Brain (organoid and tissue), 16 donors: ENCODE measurements at places on chromosomes 4 and X.

DNA sequence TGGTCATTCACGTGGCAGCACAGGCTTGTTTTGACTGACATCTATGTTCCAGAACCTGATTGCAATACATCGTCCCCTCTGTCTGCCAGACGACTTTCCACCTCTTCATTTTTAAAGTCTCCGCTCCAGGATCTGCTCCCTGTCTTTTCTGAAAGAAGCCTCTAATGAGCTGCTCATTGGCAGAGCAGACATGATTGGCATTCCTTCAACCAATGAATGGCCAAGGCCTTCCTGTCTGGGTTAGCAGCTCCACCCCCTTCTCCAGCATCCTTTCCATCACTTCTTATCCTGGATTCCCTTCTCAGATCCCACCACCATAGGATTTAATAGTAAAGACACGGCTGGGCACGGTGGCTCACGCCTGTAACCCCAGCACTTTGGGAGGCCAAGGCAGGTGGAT lies 202.7 kb upstream of the KLF3 start:
- DNase-seq = no peak

DNA sequence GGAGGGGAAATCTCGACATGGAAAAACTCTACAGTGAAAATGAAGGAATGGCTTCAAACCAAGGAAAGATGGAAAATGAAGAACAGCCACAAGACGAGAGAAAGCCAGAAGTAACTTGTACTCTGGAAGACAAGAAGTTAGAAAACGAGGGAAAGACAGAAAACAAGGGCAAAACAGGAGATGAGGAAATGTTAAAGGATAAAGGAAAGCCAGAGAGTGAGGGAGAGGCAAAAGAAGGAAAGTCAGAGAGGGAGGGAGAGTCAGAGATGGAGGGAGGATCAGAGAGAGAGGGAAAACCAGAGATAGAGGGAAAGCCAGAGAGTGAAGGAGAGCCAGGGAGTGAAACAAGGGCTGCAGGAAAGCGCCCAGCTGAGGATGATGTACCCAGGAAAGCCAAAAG lies 1.3 kb downstream of the TCEAL4 start:
- no peak for DNase-seq

- no peak for DNase-seq
Observed at GRCh38 chr4:27717431-27717755, 856.8 kb downstream of the STIM2 start.

- no peak for DNase-seq
Observed at GRCh38 chrX:95733426-95733825, 951.2 kb upstream of the DIAPH2 start.

- DNase-seq = no peak
Observed at GRCh38 chr4:179894066-179894778, 2349.0 kb upstream of the TENM3 start.

GRCh38 chrX:17968367-17968766 lies 107.3 kb upstream of the RAI2 start:
- peak; percentile 73 for DNase-seq

- no peak for DNase-seq
Observed at GRCh38 chr4:24910499-24910898, 2.3 kb downstream of the CCDC149 start.

GRCh38 chr4:41814565-41814964 lies 66.0 kb upstream of the PHOX2B start:
- DNase-seq = peak; percentile 6

GRCh38 chr4:17771284-17771908 lies 10.0 kb downstream of the FAM184B start:
- DNase-seq = no peak

- DNase-seq = no peak
Observed at GRCh38 chr4:40270609-40271008, 64.5 kb upstream of the CHRNA9 start.
